ENCODE measurements at places on chromosomes 6 and 20.

- no peak for DNase-seq
Measured at GRCh38 chr6:56541741-56542360, 100.8 kb downstream of the DST start.

DNA sequence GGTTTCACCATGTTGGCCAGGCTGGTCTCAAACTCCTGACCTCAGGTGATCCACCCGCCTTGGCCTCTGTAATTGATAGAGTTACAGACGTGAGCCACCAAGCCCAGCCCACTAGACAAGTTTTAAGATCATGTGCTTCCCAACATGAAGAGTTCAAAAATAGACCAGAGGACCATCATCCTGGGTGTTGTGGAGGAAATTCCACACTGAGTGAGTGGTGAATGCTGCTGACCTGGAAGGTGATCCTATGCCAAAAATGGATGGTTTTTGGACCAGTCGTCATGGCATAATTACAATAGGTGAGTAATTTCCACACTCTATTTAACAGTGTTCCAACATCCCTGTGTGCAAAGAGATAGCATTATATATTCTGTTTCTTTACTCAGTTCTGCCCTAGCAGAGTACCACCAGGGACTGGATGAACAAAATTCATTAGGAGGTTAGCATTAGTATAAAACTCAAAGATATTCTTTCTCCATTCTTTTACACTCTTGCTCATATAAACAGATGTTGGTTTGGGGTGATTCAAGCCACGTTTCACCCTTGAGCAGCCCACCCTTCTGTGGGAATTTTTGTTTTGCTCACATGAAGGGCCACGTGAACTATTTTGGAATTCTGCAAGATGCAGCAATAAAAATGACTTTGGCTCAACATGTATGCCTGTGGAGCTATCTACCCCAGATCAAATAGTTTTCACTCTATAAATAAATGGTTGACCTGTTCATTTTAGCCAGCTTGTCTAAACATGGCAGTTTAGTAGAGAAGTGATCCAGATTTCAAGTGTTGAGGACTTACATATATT lies 206.2 kb upstream of the TCF21 start:
- peak; percentile 27 for DNase-seq

DNA sequence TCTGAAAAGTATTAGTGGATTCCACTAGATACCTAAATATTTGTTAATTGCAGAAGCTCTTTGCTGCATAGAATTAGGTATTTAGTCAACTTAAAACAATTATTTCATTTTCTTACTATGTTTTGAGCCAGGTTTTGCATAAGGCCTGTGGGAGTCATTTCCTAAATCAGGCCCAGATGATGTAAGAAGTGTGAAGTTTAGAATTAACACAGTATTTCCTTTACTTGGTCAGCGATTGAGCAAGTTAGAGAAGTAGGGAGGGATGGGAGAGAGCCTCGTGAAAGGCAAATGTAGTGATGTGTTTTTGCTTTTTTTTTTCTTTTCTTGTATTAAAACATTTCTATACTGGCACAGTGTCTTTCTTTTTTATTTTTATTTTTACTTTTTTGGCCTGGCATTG lies 711.1 kb downstream of the HDGFL1 start:
- DNase-seq: peak; percentile 12

DNA sequence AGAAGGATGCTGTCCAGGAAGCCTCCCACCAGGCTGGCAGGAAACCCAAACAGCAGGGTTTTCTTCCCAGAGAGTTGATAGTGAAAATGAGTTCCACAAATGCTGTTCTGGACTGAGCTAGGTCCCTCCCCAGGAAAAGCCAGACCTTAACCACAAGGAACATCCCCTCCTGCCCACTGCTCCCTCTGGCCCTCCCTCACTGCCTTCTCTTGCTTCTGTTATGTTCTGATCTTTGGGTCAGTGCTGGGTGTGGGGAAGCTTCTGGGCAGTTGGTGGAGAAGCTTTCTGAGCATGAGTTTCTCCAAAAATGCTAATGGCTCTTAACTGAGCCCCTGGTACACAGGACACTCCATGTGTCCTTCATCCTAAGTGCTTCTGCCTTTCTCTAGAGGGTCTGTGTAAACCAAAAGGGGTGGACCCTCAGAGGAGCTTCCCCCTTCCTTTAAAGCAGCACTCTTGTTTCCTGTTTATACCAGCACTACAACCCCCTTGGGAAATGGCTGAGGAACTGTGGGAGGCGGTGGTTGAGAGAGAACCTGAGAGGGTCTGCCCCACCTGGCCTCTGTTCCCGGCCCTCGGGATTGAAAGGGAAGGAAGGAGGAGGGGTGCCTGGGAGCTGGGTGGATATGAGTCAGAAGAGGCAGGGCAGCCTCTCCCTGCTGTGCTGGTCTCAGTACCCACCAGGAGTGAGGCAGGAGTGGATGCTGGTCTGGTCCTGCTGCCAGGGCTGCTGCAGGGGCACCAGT lies 42.0 kb downstream of the CDS2 start:
- DNase-seq: peak; percentile 42

- DNase-seq: peak; percentile 51
Measured at GRCh38 chr6:43771858-43772680, 2.1 kb downstream of the VEGFA start.

Data from cardiac fibroblast (primary cell).